Hair follicle dermal papilla cell (primary cell): ENCODE measurements at places on chromosomes 6 and 20. TPM values are rescaled to one million over a fixed set of nuclear protein-coding genes. Genes with fewer than 3 reads are reported as not detected.

Gene SIRPG
- total RNA-seq = not detected in 2 replicates

Gene GMPR
- 4.9 and 5.7 TPM in 2 replicates for total RNA-seq

Gene SAMD3
- total RNA-seq = 0.61 and 0.65 TPM in 2 replicates

Gene HLA-DRB1
- 0.12 and 3.1 TPM in 2 replicates for total RNA-seq

Gene PRR18
- total RNA-seq = not detected in 2 replicates

Gene NHLRC1
- total RNA-seq = 4.1 and 5.5 TPM in 2 replicates

Gene PRDM13
- total RNA-seq = not detected in 2 replicates

Gene C6orf132
- 1.5 and 2.6 TPM in 2 replicates for total RNA-seq

Gene MPC1
- 20.3 and 23.1 TPM in 2 replicates for total RNA-seq

Gene RAET1G
- 1.3 and 1.9 TPM in 2 replicates for total RNA-seq

Gene RNF182
- 15.4 and 16.5 TPM in 2 replicates for total RNA-seq

Gene TAF11
- total RNA-seq = 12.3 and 14.9 TPM in 2 replicates

Gene GRIK2
- 1.3 and 1.5 TPM in 2 replicates for total RNA-seq

Gene OGFRL1
- total RNA-seq = 45.5 and 51.4 TPM in 2 replicates

Gene BFSP1
- total RNA-seq = 1.5 and 2.3 TPM in 2 replicates

Gene SLC24A3
- 0.49 and 0.73 TPM in 2 replicates for total RNA-seq

Gene PBOV1
- not detected in 2 replicates for total RNA-seq

Gene MAS1
- not detected in 2 replicates for total RNA-seq

Gene CALHM4
- not detected in 2 replicates for total RNA-seq

Gene SSTR4
- total RNA-seq = 0.16 TPM in 1 of 2 replicates, not detected in the other

Gene CST5
- total RNA-seq = not detected in 2 replicates

Gene COL9A1
- not detected in 2 replicates for total RNA-seq

Gene CD83
- 3.4 and 6.0 TPM in 2 replicates for total RNA-seq

Gene LPA
- total RNA-seq = not detected in 2 replicates

Gene TPD52L2
- total RNA-seq = 96.7 and 106 TPM in 2 replicates

Gene C20orf141
- total RNA-seq = not detected in 2 replicates

Gene MYLK2
- total RNA-seq = under 0.01 and 0.12 TPM in 2 replicates

Gene SNRPB
- total RNA-seq = 76.9 and 87.1 TPM in 2 replicates

Gene MTHFD1L
- total RNA-seq = 49.0 and 51.5 TPM in 2 replicates

Gene RIMS4
- under 0.01 and 0.16 TPM in 2 replicates for total RNA-seq

Gene DST
- total RNA-seq = 462 and 609 TPM in 2 replicates

Gene C2
- total RNA-seq = 2.1 and 3.3 TPM in 2 replicates

Gene MACROD2
- 8.3 and 9.1 TPM in 2 replicates for total RNA-seq

Gene ANGPT4
- under 0.01 TPM in 2 replicates for total RNA-seq

Gene PNPLA1
- not detected in 2 replicates for total RNA-seq

Gene AIF1
- not detected in 2 replicates for total RNA-seq

Gene LRRN4
- 0.12 and 0.16 TPM in 2 replicates for total RNA-seq

Gene FABP7
- not detected in 2 replicates for total RNA-seq

Gene DPPA5
- not detected in 2 replicates for total RNA-seq

Gene SLC17A2
- not detected in 2 replicates for total RNA-seq

Gene DCDC2
- 0.16 and 0.24 TPM in 2 replicates for total RNA-seq

Gene DEFB119
- total RNA-seq = not detected in 2 replicates

Gene GPSM3
- 3.1 and 4.7 TPM in 2 replicates for total RNA-seq

Gene FNDC1
- total RNA-seq = 1.1 and 2.1 TPM in 2 replicates

Gene JPH2
- total RNA-seq = 21.4 and 37.0 TPM in 2 replicates

Gene EYA4
- total RNA-seq = 0.49 and 3.4 TPM in 2 replicates

Gene TREML2
- not detected in 2 replicates for total RNA-seq

Gene NDUFAF5
- 13.1 and 15.5 TPM in 2 replicates for total RNA-seq

Gene GPR63
- total RNA-seq = 1.2 and 1.9 TPM in 2 replicates
